ENCODE measurements at places on chromosomes 5 and 9. TPM values are rescaled to one million over a fixed set of nuclear protein-coding genes. Genes with fewer than 3 reads are reported as not detected.

CCNO gene
- 1.9 TPM for total RNA-seq

SLC25A51 gene
- 31.1 TPM for total RNA-seq

NKD2 gene
- 0.11 TPM for total RNA-seq

LIX1 gene
- not detected for total RNA-seq

SETD9 gene
- 5.5 TPM for total RNA-seq

TNFSF15 gene
- 1.4 TPM for total RNA-seq

FOXD4L6 gene
- not detected for total RNA-seq

ROPN1L gene
- total RNA-seq: 0.18 TPM

FBN2 gene
- total RNA-seq: 81.6 TPM

SHC3 gene
- under 0.01 TPM for total RNA-seq

CCDC152 gene
- 2.8 TPM for total RNA-seq

C9 gene
- not detected for total RNA-seq

IL3 gene
- not detected for total RNA-seq

ABCA1 gene
- total RNA-seq: 24.5 TPM

IL9 gene
- total RNA-seq: not detected

PCDHGC3 gene
- total RNA-seq: 36.1 TPM

CBY3 gene
- total RNA-seq: not detected

C9orf72 gene
- 5.7 TPM for total RNA-seq

HOMER1 gene
- 13.0 TPM for total RNA-seq
